ENCODE measurements at places on chromosomes 6 and 20. TPM values are rescaled to one million over a fixed set of nuclear protein-coding genes. Genes with fewer than 3 reads are reported as not detected.

DNA sequence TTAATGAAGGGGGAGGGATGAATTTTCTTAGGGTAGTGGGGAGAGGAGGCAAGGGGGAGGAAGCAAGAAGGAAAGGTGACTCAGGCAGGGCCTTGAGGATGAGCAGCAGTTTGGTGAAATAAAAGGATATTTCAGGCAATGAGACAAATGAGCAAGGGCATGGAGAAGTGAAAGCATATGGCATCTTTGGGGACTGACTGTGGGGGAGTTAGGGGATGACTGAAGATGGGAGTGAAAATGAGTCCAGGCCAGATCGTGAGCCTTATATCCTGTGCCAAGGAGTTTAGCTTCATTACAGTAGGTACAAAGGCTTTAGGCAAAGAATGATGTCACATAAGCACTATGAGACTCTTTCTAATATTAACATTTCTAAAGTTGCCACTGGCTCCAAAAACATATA is 51.9 kb downstream of the ILRUN start:
- H3K4me1 ChIP-seq = no peaks in the 10 kb centered on the region
- H3K36me3 ChIP-seq = no peaks in the 10 kb centered on the region
- H3K4me3 ChIP-seq = no peak overlapping the region
- DNase-seq = no peak
- H3K27ac ChIP-seq = no peak overlapping the region

DNA sequence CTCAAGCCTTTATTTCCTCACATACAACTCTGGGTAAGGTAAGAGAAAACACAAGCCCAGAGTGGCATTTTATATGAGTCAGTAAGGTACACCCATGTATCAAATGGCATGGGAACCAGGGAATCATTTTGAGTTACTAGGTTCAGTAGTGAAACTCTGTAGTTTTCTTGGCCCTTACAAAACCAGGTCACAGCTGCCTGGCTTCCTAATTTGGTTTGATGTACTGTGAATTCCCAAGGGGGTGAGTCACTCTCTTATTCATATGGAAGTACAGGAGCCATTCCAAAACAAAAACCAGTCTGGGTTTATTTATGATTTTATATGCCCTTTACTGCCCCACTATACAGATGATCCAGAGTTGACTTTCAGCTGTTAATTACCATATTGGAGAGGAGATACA is 70.7 kb downstream of the PDE7B start:
- H3K4me3 ChIP-seq = no peak overlapping the region
- H3K4me1 ChIP-seq = no peaks in the 10 kb centered on the region
- no peak for DNase-seq
- no peak overlapping the region for H3K27ac ChIP-seq

GRCh38 chr20:48338717-48339116 is 489.1 kb downstream of the PREX1 start:
- no peak overlapping the region for H3K4me3 ChIP-seq
- no peaks in the 10 kb centered on the region for H3K27me3 ChIP-seq
- no peaks in the 10 kb centered on the region for H3K4me1 ChIP-seq
- H3K27ac ChIP-seq = no peak overlapping the region

Gene ASIP
- total RNA-seq = not detected

Gene BCLAF1
- 132 TPM for total RNA-seq
